ENCODE measurements at places on chromosomes 13 and 19.

- no peaks in the 10 kb centered on the region for H3K36me3 ChIP-seq
- H3K27ac ChIP-seq: no peak overlapping the region
- DNase-seq: no peak
- no peaks in the 10 kb centered on the region for H3K4me1 ChIP-seq
These were observed 90.8 kb upstream of the SERTM1 start for GRCh38 chr13:36582977-36583376.

DNA sequence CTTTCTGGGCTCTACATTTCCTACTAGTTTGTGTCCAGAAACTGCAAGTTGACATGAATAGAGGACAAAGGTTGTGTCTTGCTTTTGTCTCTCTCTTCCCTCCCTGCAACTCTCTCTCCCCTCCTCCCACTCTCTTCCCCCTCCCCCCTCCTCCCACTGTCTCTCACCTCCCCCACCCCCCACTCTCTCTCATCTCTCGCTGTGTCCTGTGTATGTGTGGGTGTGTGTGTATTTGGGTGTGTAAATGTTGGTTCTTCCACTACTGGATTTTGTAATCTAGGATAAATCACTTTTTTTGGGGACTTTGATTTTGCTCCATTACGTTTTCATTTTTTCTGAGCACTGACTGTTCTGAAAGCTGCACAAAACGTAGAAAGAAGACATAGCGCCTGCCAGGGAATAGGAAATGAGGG, 48.4 kb downstream of the AKAP11 start:
- DNase-seq: no peak
- H3K27ac ChIP-seq: no peak overlapping the region
- H3K36me3 ChIP-seq: peaks cover 27% of the 10 kb centered on the region

DNA sequence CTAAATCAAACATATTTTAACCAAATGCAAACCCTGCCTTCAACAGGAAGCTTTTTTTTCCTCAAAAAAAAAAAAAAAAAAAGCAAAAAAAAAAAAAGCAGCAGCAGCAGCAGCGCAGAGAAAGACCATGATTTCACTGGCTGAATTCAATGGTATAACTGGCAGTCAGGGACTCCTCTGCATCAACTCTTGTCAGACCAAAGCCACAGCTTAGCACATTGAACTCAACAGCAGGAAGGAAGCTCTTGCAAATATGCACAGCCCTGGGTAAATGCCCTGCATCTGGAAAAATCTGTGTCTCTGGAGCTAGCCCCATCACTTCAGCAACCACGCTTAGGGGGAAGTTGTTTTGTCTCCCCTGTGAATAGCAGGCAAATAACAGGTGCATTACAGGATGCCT, 17.6 kb upstream of the DHRS12 start:
- DNase-seq: no peak
- H3K4me3 ChIP-seq: no peak overlapping the region
- H3K4me1 ChIP-seq: peaks cover 69% of the 10 kb centered on the region

DNA sequence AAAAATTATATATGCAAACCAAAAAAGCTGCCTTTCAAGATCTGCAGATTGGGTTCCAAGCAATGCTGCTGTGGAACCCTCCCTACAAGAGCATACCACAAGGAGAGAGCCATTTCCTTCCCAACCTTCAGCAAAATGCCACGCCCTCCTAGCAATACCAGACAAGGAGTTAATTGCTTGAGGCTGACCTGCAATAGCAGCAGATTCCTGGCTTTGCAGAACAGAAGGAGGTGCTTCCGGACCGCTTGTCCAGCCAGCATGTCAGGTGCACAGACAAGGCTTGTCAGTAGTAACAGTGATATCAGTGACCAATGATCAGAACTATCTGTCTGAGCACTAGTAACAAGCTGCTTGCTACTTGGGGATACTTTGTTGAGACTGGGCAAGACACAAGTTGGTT, 301.6 kb downstream of the FGF14 start:
- H3K4me1 ChIP-seq: no peaks in the 10 kb centered on the region
- H3K4me3 ChIP-seq: no peak overlapping the region

- no peak overlapping the region for H3K4me3 ChIP-seq
- no peaks in the 10 kb centered on the region for H3K4me1 ChIP-seq
- H3K27ac ChIP-seq: no peak overlapping the region
- DNase-seq: no peak
These were observed 1.1 kb downstream of the VSTM1 start for GRCh38 chr19:54062643-54063042.

DNA sequence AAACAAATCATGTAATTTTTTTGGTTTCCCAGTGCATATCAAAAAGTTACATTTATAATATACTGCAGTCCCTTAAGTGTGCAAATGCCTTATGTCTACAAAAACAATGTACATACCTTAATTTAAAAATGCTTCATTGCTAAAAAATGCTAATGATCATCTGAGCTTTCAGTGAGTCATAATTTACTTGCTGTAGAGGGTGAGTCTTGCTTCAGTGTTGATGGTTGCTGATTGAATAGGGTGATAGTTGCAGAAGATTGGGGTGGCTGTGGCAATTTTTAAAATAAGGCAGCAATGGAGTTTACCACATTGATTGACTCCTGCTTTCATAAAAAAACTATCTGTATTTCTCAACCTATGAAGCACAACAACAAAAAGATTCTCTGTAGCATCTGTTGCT, 613.9 kb downstream of the TBC1D4 start:
- no peaks in the 10 kb centered on the region for H3K27me3 ChIP-seq
- H3K4me3 ChIP-seq: no peak overlapping the region
- no peak for DNase-seq
- H3K36me3 ChIP-seq: no peaks in the 10 kb centered on the region
- H3K4me1 ChIP-seq: no peaks in the 10 kb centered on the region

GRCh38 chr13:95226932-95227695, 74.1 kb downstream of the ABCC4 start:
- H3K36me3 ChIP-seq: no peaks in the 10 kb centered on the region
- H3K27me3 ChIP-seq: no peaks in the 10 kb centered on the region

DNA sequence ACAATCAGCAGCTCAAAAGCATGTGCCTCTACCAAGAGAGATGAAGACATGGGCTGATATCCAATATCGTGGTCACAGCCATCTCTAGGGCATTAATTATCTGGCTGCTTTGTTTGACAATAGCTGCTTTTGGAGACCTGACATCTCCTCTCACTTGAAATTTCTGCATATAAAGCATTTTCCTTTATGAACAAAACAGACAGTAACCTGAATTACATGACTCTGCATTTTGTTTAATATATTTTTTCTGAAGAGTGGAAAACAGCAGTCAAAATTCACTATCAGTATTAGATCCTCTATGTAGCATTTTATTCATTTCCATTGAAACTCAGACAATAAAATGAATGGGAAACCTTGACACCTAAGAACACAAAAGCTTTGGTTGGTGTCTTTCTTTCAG, 42.4 kb upstream of the ESD start:
- no peak overlapping the region for H3K4me3 ChIP-seq
- peaks cover 18% of the 10 kb centered on the region for H3K27me3 ChIP-seq
- no peaks in the 10 kb centered on the region for H3K4me1 ChIP-seq
- no peak overlapping the region for H3K27ac ChIP-seq
- H3K36me3 ChIP-seq: no peaks in the 10 kb centered on the region

DNA sequence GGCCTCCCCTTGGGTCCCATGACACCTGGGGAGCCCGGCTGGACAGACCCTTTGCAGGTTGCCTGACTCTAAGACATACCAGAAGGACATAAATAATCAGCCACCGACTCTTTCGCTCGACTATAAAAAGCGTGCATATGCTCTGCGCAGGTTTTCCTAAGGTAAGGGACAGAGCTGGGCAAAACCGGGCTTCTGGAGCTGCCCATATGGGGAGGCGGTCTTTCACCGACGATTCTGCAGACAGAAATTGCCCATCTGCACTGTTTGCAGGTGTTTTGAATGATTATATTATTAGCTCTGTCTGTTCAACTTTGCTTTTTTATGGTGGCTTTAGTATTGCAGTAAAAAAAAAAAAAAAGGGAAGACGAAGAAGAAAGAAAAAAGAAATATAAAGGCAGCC, 347.2 kb downstream of the TSHZ3 start:
- no peak overlapping the region for H3K4me3 ChIP-seq
- DNase-seq: no peak

GRCh38 chr19:13983213-13983889, 22.8 kb downstream of the RFX1 start:
- peaks cover 79% of the 10 kb centered on the region for H3K4me1 ChIP-seq
- no peaks in the 10 kb centered on the region for H3K36me3 ChIP-seq
- no peak for DNase-seq

DNA sequence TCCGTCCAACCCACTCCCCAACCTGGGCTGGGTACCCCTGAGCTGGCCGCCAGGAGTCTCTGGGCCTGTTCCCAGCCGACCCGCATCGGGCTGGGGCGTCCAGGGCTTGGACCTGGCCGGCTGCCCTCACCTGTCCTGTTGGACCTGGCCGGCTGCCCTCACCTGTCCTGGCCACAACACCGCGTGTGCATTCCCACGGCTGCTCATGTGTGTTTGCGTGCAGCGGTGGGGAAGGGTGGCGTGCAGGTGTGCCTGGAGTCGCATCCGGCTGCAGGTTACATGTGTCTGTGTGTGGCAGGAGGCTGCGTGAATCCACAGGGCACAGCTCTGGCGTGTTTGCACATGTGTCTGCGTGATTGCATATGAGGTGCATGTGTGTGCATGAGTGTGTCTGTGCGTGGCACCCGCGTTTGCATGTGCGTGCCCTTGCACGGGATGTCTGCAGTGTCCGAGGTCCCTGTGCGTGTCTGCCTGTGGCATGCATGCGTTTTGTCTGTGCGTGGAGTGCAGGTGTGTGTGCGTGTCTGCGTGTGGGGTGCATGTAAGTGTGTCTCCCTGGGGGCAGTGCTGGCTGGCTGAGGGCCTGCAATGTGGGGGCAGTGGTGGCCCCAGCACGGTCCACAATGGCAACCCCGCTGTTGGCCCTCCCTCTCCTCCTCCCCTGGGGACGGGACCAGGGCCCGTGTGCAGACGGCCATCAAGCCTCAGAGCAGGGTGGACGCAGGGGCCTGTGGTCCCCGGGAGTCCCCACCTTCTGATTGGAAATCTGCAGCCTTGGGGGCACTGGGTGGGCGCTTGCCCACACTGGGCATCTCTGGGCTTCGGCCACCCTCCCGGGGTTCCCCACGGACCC, 3.4 kb downstream of the EFNA2 start:
- peaks cover 1% of the 10 kb centered on the region for H3K4me1 ChIP-seq
- no peak for DNase-seq

DNA sequence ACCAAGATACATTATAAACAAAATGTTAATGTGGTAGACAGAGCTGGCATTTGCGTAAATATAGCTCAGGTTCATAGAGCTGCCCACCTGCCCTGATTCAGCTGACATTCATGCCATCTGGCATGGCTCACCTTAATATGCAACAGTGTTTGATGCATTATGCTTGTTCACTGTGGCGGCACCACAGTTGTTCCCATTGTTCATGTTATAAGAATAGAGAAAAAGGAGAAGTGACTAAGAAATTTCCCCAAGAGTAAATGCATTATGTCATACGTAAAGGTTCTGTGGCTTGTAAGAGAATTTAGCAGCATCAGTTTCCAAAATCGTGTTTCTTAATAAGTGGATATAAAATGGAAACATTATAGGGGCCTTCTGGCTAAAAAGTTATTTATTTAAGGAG, 4.5 kb downstream of the CCNA1 start:
- H3K27me3 ChIP-seq: peaks cover 27% of the 10 kb centered on the region
- H3K27ac ChIP-seq: no peak overlapping the region
- no peak overlapping the region for H3K4me3 ChIP-seq

DNA sequence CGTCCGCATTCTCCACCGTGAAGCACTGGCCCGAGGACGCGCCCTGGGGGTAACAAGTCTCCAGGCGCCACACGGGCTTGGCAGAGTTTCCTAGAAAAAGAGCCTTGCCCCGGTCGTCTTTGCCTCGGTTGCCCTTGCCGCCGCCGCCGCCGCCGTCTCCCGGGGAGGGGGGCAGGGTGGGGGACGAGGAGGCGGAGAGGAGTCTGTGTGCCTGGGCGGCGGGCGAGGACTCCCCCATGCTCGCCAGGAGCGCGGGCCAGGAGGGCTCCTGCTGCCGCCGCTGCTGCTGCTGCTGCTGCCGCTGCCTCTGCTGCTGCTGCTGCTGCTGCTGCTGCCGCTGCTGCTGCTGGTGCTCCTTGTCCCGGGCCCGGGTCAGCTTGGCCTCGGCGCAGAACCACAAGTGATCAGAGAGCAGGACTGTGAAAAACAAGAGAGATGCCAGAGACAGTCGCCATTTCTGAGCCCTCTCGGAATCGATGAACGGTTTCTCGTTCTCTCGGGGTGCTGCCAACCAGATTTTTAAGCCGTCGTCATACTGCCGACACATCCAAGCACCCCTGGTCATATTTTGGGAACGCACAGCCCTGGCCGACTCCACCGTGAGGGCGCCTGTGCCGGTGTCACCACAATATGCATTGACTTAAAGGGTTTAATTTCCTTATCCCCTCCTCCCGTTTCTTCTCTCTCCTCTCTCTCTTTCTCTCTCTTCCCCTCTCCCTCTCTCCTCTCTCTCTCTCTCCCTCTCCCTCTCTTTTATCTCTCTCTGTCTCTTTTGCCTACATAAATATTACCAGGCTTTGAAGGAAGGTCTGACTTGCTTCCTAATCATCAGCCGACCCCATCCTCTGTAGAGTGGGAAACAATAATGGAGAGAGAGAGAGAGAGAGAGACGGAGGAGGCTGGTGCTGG, 349.1 kb downstream of the LIG4 start:
- peaks cover 45% of the 10 kb centered on the region for H3K27me3 ChIP-seq
- no peak for DNase-seq
- H3K36me3 ChIP-seq: peaks cover 4% of the 10 kb centered on the region
- H3K4me3 ChIP-seq: no peak overlapping the region

GRCh38 chr13:52399708-52400107, 6.3 kb downstream of the THSD1 start:
- no peaks in the 10 kb centered on the region for H3K36me3 ChIP-seq
- H3K4me3 ChIP-seq: no peak overlapping the region
- DNase-seq: no peak
- H3K27ac ChIP-seq: no peak overlapping the region
- peaks cover 23% of the 10 kb centered on the region for H3K27me3 ChIP-seq
- H3K4me1 ChIP-seq: peaks cover 8% of the 10 kb centered on the region

DNA sequence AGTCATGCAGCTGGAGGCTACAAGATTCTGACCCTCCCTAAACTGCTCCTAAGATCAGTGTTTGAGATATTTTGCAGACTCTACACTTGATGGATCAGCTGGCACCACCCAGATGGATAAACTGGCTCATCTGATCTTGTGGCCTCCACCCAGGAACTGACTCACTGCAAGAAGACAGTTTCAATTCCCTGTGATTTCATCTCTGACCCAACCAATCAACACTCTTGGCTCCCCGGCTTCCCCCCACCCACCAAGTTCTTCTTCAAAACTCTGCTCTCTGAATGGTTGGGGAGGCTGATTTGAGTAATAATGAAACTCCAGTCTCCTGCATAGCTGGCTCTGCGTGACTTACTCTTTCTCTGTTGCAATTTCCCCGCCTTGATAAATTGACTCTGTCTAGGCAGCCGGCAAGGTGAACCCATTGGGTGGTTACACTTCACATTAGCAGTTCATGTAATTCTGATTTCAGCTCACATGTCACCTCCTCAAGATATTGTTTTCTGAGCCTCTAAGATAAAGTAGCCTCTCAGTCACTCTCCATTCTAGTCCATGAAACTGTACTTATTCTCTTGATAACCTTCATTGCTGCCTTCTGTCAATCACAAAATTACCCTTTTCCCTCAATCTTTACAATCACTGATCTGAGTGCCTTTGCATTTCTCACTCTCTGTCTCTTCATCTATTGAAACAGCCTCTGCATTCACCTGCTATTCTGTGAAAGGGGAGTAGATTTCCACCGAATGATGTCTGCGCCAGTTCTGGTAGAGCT, 9.9 kb upstream of the FPR3 start:
- H3K27ac ChIP-seq: no peak overlapping the region
- peak; percentile 55 for DNase-seq
- H3K36me3 ChIP-seq: no peaks in the 10 kb centered on the region
- no peak overlapping the region for H3K4me3 ChIP-seq
- H3K4me1 ChIP-seq: peaks cover 2% of the 10 kb centered on the region

- peak overlapping the region; percentile 69 for H3K27ac ChIP-seq
- H3K27me3 ChIP-seq: no peaks in the 10 kb centered on the region
- peak overlapping the region; percentile 79 for H3K4me3 ChIP-seq
- peaks cover 11% of the 10 kb centered on the region for H3K4me1 ChIP-seq
These were observed 470 bp downstream of the ZNF835 start for GRCh38 chr19:56670961-56671612.

All from activated CD8-positive, alpha-beta memory T cell treated with anti-CD3 and anti-CD28 coated beads, Interleukin-2, amount 10 ng/mL, durations not matched to agents 7 days and 5 days (primary cell).